Foreskin melanocyte (primary cell): ENCODE measurements at places on chromosomes 13 and 19.

DNA sequence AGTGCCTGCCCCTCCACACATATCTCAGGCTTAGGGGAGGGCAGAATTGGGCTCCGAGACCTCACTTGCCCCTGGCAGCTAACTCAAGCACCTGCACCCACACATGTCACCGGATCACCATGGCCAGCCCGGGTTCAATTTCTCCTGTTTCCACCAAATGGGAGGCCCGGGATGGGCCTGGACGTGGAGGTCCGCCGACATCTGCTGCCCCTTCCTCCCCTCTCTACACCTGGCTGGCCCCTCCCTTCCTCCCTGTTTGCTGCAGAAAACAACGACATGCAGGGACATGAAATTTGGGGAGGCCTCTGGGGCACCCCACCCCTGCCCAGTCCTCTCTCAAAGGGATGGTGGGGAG, 1.3 kb downstream of the PRKD2 start:
- no peak for DNase-seq

- DNase-seq = peak; percentile 73
Measured at GRCh38 chr13:51562011-51562671, 22.1 kb upstream of the WDFY2 start.

DNA sequence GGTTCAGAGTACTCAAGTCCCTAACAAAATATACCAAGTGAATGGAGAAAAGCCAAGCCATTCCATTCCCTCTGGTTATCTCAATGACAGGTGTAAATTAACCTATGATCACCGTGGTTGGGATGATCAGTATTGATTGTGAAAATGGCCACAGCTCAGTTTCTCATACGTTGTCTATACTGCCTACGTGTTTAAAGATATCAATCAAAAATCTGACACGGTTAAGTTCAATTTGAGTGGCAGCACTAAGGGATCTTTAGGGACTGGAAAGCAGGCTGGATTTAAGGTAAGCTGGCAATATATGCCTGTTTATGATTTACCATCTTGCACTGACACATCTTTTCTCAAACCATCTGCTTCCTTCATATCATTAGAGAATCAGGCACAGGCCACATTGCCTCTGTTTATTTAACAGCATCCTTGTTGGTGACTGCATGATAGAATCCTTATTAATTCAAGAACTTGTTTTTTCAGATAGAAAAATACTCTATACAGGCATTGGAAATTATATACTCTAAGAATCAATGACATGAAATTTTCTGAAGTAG, 907.9 kb downstream of the PCDH9 start:
- no peak for DNase-seq

DNA sequence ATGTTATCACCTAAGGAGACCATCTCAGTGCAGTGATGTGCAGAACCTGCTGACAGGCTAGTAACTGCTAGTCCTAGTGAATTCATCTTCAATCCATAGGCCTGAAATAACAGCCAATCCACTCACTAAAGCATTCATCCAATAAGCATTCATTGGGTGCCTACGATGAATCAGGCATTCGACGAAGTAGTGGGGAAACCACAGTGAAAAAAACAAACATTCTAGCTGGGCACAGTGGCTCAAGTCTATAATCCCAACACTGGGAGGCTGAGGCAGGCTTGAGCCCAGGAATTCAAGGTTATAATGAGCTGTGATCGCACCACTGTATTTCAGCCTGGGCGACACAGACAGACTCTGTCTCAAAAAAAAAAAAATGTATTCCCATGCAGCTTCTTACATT, 135.6 kb downstream of the RNF17 start:
- no peak for DNase-seq

- DNase-seq = no peak
Measured at GRCh38 chr19:10817291-10818038, 18.5 kb downstream of the TMED1 start.

DNA sequence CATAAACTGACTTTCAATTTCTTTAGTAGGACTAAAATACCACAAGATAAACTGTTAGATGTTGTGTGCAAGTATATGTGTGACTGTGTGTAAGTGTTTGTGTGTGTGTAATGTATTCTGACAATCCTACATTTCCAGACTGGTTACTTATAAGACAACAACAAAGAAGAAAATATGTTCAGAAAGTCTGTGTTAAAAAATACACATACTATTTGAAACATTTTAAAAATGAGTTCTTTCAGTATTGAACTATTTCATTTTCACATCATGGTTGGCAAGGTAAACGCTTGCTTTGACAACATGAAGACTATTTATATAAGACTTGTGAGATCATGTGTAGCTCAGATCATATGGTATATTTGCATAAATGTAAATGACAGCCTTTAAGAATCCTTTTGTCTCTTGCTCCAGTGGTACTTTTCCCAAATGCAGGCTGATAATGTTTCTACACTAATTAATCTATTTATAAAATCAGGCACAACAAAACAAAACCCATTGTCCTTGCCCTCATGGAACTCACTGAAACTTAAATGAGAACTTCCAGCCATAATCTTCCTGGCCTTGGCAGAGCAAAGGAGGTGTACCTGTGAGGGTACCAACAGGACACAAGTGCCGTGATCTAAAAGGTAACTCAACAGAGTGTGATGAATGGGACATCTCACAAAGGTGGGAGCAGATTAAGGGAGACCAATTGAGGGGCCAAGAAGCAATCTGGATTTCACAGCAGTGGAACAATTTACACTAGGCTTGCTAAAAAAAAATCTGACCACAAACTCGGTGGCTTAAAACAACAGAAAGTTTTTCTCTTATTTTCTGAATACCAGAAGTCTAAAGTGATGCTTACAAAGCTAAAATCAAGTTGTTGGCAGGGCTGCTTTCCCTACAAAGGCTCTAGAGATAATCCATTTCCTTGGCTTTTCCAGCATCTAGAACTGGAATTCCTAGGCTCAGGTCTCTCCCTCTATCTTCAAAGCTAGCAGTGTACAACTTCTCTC, 349.0 kb downstream of the TBC1D4 start:
- no peak for DNase-seq
